SW 1271 (cell line): ENCODE measurements at places on chromosomes 1 and 21.

- DNase-seq: no peak
Observed at GRCh38 chr1:69914976-69915765, 290.2 kb downstream of the LRRC40 start.

GRCh38 chr1:185512442-185512841 is 195.4 kb upstream of the IVNS1ABP start:
- no peak for DNase-seq

- no peak for DNase-seq
Observed at GRCh38 chr1:220296981-220297380, 24.7 kb upstream of the RAB3GAP2 start.

DNA sequence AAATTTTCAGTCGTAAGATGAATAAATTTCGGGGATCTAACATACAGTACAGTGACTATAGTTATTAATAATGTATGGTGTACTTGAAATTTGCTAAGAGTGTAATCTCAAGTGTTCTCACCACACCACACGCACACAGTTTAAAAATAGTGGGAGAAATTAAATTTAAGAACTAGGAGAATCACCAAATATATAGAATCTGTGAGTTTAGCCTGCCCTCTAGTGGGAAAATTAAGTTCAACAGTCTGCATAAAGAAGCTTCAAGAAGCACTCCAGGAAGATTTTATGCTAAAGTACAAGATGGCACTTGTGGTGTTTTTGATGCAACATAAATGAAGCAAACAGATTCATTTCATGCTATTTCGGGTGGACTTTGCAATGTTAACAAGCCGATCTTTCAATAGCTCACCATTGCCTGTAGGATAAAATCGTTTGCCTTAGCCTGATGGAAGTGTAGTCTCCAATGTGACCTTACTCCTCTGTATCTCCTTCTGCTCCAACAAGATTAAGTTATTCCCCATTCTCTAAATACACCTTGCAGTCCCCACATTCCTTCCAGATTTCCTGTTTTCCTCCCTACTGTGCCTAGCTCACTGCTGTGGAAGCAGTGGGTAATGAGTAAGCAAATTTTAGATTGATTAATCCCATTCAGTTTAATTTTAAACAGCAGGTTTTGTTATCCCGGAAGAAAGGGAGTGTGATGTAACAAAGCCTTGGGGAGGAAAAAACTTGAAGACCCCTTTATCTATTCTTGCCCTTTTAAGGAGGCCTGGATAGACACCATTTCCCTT is 8.7 kb upstream of the PIK3C2B start:
- DNase-seq: no peak

DNA sequence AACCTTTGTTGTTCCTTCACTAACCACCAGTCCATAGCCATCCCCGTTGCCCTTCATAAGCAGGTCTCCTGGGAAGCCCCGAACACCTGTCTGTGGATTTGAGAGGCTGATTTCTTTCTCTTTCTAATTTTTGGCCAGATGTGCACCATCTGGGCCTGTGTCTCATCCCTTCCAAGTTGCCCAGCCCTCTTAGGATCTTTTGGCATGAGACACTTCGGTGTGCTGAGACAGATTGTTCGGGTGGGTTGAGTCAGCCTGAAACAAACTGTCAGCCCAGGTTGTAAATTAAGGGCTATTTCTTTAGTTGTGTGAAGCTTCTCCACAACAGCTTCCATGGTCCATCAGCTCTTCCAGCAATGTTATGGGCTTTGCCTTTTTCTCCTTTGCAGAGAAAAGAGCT is 1.4 kb upstream of the DNAJC11 start:
- DNase-seq: no peak

- no peak for DNase-seq
Observed at GRCh38 chr1:2347409-2347785, 44.0 kb downstream of the MORN1 start.
